ENCODE measurements at places on chromosomes 1 and 21. TPM values are rescaled to one million over a fixed set of nuclear protein-coding genes. Genes with fewer than 3 reads are reported as not detected.

DNA sequence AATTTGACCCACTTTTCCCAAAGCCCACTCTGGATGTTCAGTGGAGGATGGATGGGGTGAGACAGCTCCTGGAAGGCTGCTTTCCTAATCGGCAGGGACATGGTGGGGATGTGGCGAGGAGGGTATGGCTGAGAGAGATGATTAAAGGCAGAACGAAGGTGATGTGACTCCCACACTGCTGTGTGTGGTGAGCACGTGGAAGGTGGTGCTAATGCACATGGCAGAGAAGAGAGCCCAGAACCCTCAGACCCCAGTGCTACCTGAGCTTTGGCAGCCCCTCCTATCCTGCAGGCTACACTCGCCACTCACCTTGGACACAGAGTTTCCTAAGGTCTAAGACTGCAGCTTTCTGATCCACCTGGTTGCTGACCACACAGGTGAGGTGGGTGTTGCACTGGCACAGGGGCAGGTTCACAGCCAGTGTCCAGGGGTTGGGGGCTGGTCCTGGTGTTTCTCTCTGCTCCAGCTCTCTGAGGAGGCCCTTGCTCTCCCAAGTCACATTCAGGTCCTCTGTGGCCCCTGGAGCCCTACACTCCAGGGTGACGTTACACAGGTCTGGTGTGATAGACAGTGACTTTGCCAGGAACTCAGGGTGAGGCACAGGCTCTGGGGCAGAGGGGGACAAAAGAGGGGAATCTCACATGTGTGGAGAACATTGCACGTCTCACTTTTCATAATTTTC is 151.4 kb upstream of the ETV3 start:
- DNase-seq, result no peak

DNA sequence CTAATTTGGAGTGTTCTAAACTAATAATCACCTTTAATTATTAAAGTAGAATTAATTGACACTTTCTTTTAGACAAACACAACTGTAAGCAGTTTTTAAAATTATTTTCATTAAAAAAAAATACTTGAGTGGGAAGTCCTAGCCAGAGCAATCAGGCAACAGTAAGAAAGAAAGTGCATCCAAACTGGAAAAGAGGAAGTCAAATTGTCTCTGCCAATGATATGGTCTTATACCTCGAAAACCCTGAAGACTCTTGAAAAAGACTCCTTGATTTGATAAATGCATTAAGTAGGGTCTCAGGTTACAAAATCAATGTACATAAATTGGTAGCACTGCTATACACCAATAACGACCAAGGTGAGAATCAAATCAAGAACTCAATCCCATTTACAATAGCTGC is 83.0 kb upstream of the GADD45A start:
- DNase-seq, result no peak

- DNase-seq, result no peak
Observed at GRCh38 chr21:29018540-29018939, 609 bp downstream of the RWDD2B start.

GRCh38 chr21:25638660-25639550 is at the start of gene JAM2:
JAM2 (plus strand) TSS chr21:25639258; CDS start chr21:25639822, 564 bp downstream.
- DNase-seq, result peak; percentile 76

DNA sequence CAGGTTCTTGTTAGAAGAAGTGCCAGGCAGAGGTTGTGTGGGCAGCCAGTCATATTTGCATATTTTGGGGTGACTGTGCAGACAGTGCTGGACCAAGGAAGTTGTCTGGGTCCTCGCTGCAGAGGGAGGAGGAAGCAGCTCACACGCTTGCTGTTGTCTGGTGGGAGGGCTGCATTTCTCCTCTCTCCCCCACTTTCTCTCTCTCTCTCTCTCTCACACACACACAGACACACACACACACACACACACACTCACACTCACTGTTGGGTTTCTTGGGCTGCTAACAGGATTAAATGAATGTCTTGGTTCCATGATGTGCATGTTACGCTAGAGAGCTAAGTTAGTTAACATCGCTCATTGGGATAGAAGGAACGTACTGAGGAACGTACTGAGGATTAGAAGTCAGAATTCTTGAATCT is 72.9 kb downstream of the AGPAT3 start:
- no peak for DNase-seq

Gene PAX7
- not detected for total RNA-seq

DNA sequence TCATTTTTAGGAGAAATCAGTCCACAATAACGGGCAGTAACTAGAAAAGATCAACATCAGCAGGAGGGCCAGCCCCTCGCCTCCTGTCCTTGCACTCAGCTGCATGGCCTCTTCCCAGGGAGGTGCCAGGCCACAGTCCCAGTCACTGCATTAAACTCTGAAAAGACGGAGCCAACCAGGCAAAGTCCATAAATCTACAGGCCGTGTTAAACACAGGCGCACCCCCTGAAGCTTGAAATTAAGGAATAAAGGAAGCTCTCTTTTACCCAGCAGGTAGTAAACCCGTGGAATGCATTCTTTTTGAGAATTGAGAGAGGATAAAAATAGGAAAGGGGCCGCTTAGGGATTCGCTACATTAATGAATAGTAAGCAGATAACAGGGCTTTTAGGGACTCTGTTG is 18.4 kb downstream of the H6PD start:
- DNase-seq, result no peak

GRCh38 chr1:168932539-168932938 is 174.0 kb upstream of the ATP1B1 start:
- DNase-seq, result no peak

DNA sequence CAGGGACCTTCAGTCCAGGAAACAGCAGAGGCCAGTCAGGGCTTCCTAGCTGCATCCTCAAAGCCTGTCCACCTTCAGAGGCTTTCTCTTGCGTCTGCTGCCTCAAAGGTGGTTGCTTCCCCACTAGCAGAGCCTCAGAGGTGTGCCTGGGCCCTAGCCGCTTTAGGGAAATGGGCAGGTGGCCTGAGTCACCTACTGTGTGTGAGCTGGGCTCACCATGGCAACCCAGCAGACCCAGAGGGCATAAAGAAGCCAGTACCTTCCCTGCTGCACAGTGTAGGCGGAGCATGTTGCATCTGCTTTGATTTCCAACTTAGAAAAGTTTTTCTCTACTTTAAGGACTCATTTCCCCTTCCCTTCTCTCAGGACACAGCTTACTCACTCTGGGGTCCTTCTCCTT is 12.5 kb downstream of the SLC9A1 start:
- no peak for DNase-seq

GRCh38 chr1:111501645-111502044 is 1.8 kb downstream of the ADORA3 start:
- no peak for DNase-seq

Gene PAPPA2
- total RNA-seq, result 0.94 TPM

Gene OR14K1
- not detected for total RNA-seq

Gene VANGL2
- total RNA-seq, result 11.4 TPM

- no peak for DNase-seq
Observed at GRCh38 chr21:28904961-28905435, 87.7 kb downstream of the LTN1 start.

DNA sequence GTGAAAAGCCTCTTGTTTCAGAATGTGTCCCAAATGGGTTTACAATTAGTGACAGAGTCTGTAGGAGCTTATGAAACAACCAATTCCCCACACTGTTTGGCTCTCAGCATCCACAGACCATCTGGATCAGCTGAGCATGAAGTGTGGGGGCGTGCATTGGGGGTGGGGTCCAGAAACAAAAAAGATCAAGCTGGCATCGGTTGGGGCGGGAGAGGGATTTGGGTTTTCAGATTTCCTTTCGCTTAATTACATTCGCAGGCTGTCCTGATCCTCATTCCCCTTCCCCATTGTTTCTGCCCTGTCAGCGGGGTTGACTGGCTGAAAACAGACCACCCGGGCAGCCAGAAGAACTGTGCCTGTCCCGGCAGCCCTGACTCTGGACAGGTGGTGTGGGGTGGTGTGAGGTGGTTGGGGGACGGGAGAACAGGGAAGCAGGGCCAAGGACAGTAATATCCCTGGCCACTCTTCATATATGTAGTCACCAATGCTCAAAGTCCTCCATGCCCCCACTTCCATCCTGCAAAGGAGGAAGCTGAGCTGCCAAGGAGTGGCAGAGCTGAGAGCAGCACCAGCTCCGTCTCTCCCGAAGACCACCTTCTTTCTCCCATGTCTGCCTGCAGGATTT is 92.0 kb downstream of the IER5 start:
- no peak for DNase-seq

DNA sequence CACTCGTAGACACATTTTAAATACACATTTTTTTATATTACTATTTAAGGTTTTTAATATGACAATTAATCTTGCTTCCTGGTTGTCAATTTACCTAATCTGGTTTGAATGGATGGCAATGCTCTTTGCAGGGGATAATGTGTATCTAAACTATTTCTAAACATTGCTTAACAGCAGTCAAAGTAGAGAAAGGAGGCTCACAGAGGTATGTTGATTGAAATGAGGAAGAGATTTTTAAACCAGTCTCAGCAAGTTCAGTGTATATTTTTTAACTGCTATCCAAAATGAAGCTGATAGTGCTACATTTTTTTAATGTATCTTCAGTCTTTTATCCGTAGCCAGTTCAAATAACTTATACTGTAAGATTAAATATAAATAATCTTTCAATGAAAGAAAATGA is 17.4 kb downstream of the FMO1 start:
- no peak for DNase-seq

Gene EPB41
- total RNA-seq, result 17.1 TPM

Gene C8B
- not detected for total RNA-seq

Gene SLC1A7
- 1.5 TPM for total RNA-seq

Gene MMP23B
- total RNA-seq, result 22.4 TPM

- no peak for DNase-seq
Observed at GRCh38 chr1:81165963-81166362, 634.8 kb upstream of the ADGRL2 start.

DNA sequence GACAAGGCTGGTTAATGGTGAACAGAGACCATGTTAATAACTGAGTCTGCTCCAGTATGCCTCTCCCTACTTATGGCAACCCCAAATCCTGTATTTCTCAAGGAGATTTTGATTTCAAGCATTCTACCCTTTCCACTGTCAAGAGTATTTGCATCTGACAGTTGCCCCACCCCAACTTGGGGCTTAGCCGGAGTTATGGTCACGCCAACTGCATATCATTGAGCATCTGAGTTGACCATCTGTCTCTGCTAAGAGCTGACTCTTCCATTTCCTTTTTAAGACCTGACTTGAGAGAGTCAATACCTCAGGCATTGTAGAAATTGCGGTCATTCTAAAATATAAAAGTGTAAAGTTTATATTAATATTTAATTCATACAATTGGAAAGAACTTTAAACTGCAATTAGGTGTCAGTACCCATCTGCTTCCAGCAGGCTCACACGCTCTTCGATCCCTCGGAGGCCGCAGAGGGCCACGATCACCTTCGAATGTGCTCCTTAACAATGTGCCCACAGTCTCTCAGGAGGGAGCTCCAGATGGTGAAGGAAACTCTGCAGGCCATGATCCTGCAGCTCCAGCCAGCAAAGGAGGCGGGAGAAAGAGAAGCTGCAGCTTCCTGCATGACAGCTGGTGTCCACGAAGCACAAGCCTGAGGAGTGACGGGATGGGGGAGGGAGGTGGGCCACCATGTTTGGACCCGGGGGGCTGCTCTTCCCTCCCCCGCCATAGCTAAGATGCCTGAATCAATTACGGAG is 409.8 kb downstream of the DISC1 start:
- DNase-seq, result no peak

- no peak for DNase-seq
Observed at GRCh38 chr1:69497441-69498221, 70.1 kb upstream of the LRRC7 start.

DNA sequence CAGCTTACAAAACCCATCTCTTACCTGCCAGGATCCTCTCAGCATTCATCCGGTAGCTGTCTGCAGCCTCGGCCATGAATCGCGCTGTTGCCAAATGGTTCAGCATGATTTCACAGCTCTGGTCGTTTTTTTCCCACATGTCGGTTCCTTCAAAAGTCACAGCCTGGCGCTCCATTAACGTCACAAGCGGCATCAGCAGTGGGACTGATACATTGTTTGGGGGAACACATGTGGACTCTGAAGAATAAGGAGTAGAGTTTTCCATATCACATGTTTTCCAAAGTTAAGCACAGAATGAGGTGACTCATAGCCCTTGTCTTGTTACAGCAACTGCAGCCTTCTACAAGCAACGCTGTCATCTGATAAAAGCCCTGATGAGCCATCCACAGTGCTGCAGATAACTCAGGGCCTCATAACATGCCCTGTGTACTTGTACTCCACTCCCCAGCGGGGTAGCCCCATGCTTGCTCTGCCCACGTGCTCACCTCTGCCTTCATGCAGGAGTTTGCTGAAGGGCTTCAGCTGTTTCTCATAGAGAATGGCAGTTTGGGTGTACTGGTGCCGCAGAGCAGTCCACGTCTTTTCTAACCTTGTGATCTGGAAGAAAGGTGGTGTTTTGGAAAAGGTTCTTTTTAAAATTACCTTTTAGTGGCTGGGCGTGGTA is 114.2 kb downstream of the BCAR3 start:
- DNase-seq, result no peak

DNA sequence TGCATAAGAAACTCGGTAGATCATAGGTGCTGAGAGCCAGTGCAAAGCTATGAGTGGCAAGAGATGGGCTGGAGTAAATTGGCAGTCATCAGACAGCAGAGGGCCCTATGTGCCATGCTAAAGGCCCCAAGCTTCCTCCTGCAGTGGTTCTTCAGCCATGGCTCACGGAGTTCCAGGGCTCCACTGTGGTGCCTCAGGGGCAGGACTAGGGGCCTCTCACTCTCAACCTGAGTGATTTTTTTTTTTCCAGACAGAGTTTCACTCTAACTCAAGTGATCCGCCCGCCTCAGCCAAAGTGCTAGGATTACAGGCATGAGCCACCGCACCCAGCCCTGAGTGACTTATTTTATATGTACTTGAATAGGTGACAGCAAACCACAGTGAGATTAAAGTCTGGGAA is 10.4 kb upstream of the GJA8 start:
- DNase-seq, result peak; percentile 46

GRCh38 chr1:232357416-232357815 is 272.5 kb downstream of the SIPA1L2 start:
- DNase-seq, result no peak

Gene CNKSR1
- total RNA-seq, result 1.8 TPM

GRCh38 chr1:181451661-181452230 is 31.6 kb upstream of the CACNA1E start:
- DNase-seq, result no peak

Gene MROH9
- not detected for total RNA-seq
